ENCODE measurements at places on chromosomes 3 and 15.
A peak's percentile ranks its signal among the peaks of the same experiment; 100 is the strongest.

DNA sequence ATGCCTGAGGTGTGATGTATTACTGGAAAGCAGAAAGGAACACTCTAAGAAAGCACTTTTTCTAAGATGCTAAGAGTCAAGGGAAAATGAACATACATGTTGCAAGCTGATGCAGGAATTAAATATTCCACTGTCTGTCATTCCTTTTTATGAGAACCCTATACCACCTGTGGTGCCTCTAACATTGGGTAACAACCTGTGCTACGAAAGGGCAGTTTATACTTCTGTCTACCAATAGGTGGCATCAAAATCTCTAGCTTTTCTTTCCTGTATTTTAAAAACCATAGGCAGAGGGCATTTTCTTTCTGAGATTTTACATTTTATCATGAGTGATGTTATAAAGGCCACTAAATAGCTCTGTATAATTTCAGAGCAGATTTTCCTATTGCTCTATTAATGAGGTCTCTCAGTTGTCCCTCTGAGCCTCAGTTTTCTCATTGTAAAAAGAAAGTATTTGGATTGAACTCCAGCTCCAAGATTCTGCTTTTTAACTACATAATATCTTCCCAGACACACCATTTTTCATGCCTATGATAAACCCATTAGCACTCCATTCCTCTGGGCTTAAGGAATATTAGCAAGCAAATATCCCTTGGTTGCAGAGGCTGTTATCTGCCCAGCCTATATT is 3.5 kb upstream of the CPNE4 start:
- no peak for ATAC-seq

GRCh38 chr3:192514754-192515663 is 212.3 kb downstream of the FGF12 start:
- ATAC-seq = peak; percentile 55

DNA sequence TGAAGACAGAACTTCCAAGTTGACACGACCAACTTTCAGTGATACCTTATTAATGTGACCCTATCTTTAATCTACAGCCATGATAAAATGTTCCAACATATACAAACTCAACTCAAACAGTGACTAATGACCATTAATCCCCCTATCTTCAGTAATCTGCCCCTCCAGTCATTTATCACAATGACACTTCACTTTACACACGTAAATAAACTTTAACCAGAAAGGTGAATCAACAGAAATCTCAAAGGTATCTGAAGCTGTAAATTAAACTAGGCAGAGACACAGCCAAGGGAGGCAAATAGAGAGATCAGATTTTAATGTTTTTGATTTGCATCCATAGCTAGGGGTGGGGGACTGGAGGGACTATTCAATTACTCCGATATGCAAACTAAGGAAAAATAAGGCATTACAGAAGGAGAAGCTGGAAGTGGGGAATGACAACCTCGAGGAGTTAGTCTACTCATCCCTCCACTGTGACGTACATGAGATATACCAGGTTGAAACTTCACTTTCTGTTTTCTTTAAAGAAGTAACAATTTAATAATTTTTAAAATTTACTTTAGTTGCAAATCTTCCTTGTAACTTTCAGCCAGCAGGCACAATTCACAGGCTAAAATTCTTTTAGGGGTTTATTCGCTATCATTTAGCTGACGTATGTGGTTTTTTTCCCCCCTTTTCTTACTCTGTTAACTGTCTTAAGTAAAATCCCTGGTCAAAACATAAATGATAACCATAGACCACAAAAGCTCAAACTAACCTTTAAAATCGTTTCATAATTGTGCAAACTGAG is 751.0 kb downstream of the ROBO1 start:
- no peak for ATAC-seq

- ATAC-seq = no peak
Observed at GRCh38 chr3:59970376-59970775, 920.6 kb upstream of the CFAP20DC start.

DNA sequence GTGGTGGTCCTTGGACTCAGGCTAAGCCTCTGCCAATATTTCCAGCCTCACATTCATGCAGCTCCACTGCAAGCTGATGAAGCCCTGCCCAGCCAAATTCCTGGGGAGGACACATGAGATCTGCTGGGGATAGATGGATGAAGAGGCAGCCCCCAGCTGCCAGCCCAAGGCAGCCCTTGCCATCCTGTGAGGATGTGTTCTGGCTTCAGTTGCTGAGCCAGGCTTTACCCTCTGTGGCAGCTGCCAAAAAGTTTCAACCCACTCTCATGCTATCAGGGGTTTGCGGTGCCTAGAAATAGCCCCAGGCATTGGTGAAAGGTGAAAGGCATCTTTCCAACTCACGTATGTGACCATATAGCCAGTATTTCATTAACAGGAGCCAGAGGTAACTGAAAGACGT is 37.6 kb downstream of the C2CD4A start:
- ATAC-seq = no peak

- ATAC-seq = no peak
Observed at GRCh38 chr15:70159001-70159712, 61.4 kb upstream of the TLE3 start.

- no peak for ATAC-seq
Observed at GRCh38 chr3:146259880-146260589, 9.1 kb upstream of the PLSCR4 start.

DNA sequence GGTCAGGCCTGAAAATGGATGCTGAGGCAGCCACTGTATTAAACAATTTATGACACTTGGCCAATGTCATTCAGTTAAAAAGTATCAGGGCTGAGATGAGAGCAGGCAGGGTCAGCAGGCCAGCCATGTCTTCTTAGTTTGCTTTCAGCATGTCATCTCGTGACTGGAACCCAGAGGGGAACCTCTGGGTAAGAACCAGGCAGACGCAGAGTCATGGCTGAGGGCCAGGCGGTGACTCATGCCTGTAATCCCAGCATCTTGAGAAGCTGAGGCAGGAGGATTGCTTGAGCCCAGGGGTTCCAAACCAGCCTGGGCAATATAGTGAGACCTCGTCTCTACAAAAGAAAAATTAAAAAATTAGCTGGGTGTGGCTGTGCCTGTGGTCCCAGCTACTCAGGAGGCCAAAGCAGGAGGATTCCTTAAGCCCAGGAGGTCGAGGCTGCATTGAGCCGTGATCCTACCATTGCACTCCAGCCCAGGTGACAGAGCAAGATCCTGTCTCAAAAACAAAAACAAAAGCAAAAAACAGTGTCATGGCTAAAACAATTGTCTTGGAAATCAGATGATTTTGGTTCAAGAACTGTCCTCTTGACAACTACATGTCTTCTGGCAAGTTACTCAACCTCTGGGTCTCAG is 11.7 kb downstream of the BCL2L10 start:
- ATAC-seq = no peak

DNA sequence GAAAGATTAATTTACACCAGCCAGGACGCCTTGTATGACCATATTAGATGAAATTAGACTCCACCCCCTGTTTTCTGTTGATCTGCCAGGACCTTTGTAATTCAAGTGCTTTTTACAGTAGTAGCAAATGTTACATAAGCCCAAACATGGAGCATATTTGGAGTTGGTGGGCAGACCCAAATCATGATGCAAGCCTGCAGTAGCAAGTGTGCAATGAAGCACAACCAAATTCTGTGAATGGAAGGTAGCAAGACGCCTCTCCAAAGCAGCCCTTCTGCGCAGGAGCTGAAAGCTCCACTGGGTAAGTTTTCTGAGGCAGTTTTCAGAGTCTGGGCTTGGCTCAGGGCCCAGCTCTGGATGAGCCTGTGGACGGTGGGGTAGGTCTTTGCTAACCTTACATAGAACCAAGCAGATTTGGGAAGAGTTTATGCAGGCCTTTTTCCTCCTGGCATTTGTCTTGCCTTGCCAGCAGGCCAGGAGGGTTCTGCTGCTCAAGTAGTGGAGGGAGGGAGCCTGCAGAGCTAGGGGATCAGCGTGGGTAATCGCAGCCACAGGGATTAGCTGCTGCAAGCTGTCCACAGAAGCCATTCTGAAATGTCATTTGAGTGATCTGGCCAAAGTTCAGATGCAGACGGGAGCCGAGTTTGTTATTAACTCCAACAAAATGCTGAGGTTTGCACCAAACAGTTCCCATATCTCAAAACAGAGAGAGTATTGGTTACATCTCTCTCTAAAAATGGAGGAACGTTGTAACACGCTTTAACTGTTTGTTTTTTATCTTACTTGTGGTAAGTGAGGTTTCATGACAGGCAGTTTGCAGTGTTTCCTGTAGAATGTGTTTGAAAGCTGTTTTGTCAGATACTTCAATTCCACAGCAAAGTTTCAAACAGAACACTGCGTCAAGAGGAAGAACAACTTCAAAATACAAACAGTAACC is 55.4 kb downstream of the PSMD6 start:
- peak; percentile 58 for ATAC-seq

- ATAC-seq = no peak
Observed at GRCh38 chr3:186414735-186415419, 52.8 kb upstream of the DGKG start.

DNA sequence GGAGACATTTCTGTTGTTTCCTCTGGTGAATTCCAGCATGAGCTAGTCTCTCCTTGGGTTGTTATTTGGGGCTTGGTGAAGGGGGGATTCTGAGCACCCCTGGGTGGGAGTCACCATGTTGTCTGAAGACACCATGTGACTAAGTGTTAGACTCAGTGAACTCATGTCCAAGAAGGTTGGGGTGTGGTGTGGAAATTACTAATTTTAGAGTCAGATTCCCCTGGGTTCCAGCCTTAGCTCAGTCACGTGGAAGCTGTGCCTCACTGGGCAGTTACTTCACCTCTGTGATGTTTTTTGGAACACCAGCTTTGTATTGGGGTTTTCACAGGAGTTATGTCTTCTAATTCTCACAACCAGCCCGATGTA is 171.5 kb downstream of the RPLP1 start:
- no peak for ATAC-seq

GRCh38 chr3:170203457-170203856 is 18.8 kb upstream of the PRKCI start:
- no peak for ATAC-seq

DNA sequence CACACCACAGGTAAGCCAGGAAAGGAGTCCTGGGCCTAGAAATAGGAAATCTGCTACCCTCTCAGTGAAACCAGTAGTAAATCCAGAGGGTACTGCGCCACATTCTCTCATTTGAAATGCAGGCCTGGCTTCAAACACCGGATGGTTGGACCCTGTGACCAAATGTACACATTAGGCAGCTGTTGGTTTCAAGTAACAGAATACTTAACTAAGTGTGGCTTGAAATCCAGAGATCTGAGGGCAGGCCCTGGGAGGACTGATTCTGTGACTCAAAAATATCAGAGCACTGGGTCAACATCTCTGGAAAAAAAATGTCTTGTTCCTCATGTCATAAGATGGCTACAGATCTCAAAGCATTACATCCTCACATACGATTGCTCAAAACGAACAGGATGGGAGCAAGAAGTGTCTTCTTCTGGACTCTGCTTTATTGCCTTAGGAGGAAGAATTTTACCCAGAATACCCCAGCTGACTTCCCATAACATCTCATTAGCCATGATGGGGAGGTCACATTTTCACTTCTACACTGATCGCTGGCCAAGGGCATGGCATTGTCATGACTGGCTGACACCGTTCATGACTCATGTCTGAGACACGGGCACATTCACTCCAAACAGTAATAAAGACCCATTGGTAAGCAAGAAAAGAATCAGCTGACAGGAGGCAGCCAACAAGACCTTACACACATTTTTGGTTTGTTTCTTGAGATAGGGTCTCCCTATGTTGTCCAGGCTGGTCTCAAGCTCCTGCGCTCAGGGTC is 166.0 kb downstream of the ARRDC4 start:
- no peak for ATAC-seq

DNA sequence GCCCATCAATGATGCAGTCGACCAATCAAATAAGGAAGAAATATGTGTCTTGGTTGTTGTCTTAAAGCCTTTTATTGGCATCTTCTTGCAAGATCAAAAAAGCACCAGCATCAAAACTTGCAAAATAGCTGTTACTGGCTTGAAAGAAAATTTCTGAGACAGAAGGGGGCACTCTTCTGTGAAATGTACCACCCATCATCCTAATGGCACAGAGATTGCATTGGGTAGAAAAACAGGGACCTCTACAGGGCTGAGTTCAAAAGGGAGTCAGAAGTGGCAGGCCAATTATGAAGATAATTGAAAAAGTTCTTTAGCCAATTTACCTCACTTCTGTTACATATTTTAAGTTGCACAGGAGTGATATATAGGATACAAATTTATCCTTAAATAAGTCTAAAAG is 122.3 kb upstream of the GPR149 start:
- no peak for ATAC-seq

DNA sequence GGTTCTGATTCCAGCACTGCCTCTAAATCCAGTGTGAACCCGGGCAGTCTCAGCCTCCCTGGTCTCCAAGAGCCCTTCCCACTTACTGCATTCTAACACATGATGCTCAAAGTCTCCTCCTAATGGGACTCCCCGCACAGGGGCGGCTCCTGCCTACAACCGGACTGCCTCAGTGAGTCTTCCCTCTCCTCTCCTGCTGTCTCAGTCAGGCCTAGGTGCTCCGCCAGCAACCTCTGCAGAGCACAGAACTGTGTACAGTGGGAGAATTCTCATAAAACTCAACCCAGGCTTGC is 28.9 kb downstream of the TBC1D2B start:
- ATAC-seq = no peak

GRCh38 chr3:166446291-166446690 is 609.1 kb upstream of the BCHE start:
- ATAC-seq = no peak

- no peak for ATAC-seq
Observed at GRCh38 chr3:13148126-13148525, 74.9 kb upstream of the IQSEC1 start.

- peak; percentile 37 for ATAC-seq
Observed at GRCh38 chr15:48965972-48966371, 2.3 kb upstream of the SHC4 start.

DNA sequence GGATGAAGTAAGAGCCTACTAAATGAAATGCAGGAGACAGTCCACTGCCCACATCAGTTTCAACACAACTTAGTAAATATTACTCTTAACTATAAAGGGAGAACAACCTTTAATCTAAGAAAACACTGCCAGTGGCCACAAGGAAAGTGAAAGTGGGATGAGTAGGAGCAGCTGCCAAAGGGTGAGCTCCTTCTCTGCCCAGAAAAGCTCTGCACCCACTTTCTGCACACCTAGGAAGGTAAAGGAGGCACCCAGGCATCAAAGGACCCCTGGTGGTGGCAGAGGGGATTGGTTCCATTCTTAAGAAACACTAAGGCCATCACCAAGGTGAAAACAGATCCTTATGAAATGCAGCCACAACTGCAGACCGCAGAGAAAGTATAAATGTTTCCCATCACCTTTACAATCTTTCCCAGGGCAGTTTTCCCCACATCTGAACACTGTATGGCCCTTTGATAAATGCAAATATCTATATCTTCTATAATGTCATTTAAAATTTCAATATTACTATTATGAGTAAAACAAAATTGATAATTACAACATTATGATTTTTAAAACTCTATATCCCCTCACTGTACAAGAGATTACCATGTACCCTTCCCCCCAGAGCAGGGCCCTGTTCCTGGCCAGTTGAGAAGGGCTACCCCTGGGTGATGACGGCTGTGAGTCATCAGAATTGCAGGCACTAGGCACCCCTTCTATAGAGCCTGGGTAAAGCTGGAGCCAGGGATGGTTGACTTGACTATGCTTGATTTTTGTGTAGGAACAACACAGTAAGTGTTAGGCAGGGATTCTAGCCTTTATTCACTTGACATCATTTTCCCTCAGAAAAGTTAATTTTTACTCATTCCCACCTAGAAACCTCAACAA is 92.0 kb downstream of the SNRK start:
- no peak for ATAC-seq

- peak; percentile 10 for ATAC-seq
Observed at GRCh38 chr3:138914870-138915502, 32.0 kb downstream of the FOXL2 start.
